ENCODE measurements at places on chromosomes 2 and 18. TPM values are rescaled to one million over a fixed set of nuclear protein-coding genes. Genes with fewer than 3 reads are reported as not detected.
A peak's percentile ranks its signal among the peaks of the same experiment; 100 is the strongest.

DNA sequence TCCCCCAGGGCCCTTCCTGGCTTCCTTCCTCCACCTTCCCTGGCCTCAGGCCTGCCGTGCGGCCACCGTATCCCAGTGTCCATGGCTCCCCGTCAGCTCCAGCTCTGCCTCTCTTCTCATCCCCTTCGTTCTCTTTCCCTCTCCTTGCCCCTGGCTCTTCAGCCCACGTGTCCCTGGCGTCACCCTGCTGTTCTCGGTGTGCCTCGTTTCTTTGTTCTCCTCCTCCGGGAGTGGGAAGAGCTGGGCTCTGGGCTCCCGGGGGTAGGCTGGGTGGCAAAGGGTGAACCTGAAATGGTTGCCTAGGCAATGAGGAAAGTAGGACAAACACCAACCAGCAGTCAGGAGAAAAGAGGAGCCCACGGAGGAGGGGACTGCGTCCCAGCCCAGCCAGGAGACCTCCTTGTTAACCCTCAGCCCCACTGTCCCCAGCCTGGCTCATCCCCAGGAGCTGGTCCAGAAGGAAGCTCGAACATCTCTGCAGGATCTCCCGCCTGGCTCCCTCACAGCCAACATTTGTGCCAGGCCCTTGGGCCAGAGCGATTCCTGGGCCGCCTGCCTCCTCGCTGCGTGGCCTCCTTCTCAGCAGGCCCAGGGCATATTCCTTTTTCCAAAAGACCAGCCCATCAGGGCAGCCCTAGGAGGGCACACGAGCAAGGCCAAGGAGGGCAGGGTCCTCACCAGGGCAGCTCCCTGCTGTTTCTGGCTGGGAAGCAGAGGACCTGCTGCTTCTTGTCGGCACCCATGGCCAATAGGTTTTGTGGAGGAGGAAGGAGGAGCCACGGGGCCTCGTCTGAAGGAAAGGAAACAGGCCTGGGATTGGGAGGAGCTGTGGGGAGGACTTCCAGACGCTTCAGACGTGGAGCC is 30.9 kb upstream of the DNMT3A start:
- no peak for DNase-seq

- peak; percentile 46 for DNase-seq
Observed at GRCh38 chr2:128309280-128310093, 9.2 kb downstream of the HS6ST1 start.

DNA sequence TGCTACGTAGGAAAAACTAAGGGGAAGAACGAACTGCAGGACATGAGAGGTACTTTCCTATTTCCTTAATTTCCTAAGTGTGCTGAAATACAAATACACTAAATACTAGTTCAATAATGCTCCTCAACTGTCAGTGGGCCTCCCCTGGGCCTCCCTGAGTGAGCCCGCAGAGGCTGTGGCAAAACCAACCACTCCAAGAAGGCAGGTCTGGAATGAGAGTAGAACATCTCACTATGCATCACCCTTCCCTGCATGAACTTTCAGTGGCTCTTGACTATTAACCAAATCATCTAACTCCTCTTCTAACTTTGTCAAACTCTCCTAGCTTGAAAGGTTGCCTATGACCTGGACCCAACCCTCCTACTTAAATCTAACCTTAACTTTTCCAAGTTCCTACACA is 84.6 kb downstream of the THADA start:
- DNase-seq, result no peak

GRCh38 chr18:7452331-7452730 is 114.8 kb upstream of the PTPRM start:
- DNase-seq, result no peak

SLC19A3 gene
- total RNA-seq, result 98.5 TPM

CRYGC gene
- not detected for total RNA-seq
